Omental fat pad (tissue), 4 donors: ENCODE measurements at places on chromosomes 4 and X.

DNA sequence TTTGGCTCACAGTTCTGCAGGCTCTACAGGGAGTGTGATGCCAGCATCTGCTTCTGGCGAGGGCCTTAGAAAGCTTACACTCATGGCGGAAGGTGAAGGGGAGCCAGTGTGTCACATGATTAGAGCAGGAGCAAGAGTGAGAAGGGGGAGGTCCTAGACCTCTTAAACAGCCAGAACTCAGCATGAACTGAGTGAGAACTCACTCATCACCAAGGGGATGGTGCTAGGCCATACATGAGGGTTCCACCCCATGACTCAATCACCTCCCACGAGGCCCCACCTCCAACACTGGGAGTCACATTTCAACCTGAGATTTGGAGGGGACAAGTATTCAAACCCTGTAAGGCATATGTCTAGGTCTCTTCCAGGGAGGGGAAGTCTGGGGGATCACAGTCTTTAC lies 33.4 kb downstream of the SPRY1 start:
- DNase-seq, result no peak

DNA sequence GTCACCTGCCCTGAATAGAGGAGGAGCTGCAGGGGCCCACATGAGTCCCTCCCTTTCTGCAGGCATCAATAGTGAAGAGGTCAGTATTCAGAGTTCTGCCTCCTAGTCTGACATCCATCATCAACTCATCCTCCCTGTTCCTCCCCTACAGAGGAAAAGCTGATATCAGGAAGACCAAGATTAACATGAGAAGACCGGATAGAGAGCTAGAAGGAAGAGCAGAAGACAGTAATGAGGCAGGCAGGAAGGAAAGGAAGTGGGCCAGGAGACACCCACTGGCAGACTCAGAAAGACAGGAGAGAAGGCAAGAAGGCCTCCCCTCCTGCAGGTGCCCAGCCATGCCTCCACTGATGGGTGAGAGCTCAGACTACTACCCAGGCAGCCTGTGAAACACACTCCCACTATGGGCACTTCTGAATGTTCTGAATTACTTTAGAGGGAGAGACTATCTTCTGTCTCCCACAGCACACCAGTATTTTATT lies 74.6 kb downstream of the CC2D2A start:
- DNase-seq, result no peak

GRCh38 chr4:24032371-24032989 lies 142.6 kb upstream of the PPARGC1A start:
- DNase-seq, result no peak

DNA sequence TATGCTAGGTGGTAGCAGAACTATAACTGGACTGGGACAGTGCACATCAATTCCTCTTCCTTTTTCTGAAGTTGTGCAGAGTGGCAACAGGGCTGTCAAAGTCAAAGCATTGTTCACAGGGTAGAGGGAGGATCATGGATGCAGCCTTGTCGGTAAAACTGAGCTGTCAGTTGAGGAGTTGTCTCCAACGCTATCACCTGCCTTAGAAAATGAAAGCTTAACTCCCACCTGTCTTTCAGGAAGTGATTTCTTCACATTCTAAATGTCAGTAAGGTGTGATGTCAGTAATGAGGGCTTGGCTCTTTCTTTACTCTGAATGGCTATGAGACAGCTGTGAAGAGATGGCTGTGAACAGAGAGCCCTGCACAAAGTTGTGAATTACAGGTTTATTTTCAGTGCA lies 66.4 kb upstream of the BANK1 start:
- DNase-seq, result no peak

DNA sequence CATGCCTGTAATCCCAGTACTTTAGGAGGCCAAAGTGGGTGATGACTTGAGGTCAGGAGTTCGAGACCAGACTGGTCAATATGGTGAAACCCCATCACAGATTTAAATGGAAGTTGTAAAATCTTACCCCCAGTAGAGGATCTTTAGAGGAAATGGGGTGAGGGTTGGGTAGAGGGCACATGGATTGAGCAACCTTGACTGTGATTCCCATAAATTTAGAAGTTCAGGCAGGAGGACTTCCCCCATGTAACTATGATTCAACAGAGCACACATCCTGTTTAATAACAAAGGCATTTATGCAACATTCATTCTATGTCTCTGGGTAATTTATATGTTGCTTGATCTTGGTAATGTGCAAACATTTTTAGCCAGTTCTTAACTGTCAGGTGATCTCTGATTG lies 143.1 kb downstream of the RBM47 start:
- no peak for DNase-seq

DNA sequence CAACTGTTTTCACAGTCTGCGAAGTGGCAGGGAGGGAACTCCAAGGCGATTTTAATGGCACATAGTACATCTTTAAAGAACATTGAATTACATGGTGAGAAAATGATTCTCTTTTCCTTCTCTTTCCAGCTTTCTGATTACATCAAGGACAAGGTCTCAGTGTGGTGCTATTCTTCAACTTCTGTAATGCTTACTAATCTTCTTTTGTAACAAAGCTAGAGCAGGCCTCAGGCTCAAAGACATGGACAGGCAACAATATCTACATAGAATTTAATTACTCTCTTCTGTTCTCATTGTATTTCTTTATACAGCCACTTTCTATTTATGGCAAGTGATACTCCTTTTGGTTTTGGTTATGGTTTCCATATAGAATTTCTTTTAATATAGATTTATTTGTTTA lies 48.4 kb downstream of the RTL5 start:
- no peak for DNase-seq

DNA sequence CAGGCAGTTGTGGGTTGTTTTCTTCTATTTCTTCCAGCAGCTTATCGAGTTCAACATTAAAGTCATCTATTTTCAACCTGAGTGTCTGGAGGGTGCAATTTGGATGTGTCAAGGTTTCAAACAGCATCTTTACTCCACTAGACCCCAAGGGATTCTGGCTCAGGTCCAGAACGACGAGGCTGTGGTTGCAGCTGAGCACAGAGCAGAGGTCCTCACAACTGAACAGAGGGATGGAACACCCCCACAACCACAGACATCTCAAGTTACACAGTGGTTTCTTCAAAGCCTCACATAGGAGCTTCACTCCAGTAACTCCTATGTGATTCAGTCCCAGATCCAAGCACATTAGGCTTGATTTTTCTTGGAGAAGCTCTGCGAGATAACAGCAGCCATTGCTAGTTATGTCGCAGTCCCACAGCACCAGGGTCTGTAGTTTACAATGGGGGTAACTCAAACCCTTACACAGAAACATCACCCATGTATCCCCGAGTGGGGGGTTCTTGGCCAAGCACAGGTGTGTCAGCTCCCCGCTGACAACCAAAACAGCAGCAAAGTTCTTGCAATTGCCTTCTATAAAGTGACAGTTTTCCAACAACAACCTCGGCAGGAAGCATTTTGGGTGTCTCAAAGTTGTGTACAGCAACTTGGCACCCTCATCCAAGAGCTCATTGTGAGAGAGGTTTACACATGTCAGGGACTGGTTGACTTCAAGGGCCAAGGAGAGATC lies 2.8 kb downstream of the NLRP2B start:
- DNase-seq, result no peak

GRCh38 chr4:749698-750666 lies 44.4 kb downstream of the PCGF3 start:
- no peak for DNase-seq
